ENCODE measurements at places on chromosomes 12 and 14. TPM values are rescaled to one million over a fixed set of nuclear protein-coding genes. Genes with fewer than 3 reads are reported as not detected.

Gene LRP1-AS
- not detected for total RNA-seq

GRCh38 chr14:99320105-99320572 is 48.1 kb upstream of the BCL11B start:
- no peak overlapping the region for H3K27ac ChIP-seq
- H3K27me3 ChIP-seq = no peaks in the 10 kb centered on the region
- no peak overlapping the region for H3K4me3 ChIP-seq
- no peak for DNase-seq

DNA sequence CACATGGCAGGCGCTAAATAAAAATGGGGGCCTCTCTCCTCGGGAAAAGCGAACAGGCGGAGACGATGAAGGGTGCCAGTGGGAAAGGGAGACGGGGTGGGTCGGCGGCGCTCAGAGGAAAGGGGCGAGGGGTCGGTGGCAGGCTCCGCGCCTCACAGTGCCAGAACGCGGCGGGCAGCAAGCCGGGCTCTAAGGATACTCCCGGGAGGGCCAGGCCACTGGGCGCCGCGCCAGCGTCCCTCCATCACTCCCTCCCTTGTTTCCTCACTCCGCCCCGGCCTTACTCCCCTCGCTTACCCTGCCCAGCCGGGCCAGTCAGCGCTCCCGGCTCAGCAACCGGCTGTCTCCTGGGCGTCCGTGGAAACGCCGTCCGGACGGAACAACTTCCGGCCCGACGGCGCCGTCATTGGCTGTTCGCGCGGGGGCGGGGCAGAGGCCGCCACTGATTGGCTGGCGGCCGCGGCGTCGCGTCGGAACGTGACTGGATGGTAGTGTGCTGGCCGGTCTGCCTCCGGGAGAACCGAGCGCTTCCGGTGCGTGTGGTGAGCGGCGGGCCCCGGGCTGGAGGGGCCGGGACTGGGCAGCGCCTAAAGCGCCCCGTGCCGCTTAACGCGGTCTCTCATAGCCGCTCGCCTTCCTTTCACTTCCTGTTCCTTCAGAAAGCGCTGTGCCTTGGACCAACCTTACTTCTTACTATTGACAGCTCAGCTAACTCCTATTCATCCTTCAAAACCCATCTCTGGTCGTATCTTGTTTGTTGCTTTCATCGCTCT is 53.0 kb downstream of the SLC25A47 start:
- H3K27ac ChIP-seq = peak within 1 kb of the TSS; percentile 96
- H3K27me3 ChIP-seq = no peaks in the 10 kb centered on the region
- H3K4me1 ChIP-seq = peaks cover 28% of the 10 kb centered on the region
- peak; percentile 98 for DNase-seq
- H3K4me3 ChIP-seq = peak within 1 kb of the TSS; percentile 82

GRCh38 chr14:90274019-90274418 is 17.7 kb downstream of the PSMC1 start:
- no peak overlapping the region for H3K4me3 ChIP-seq
- no peak overlapping the region for H3K27ac ChIP-seq
- H3K36me3 ChIP-seq = peaks cover 77% of the 10 kb centered on the region
- H3K4me1 ChIP-seq = no peaks in the 10 kb centered on the region
- no peak for DNase-seq

GRCh38 chr12:108850854-108851573 is 6.4 kb downstream of the SSH1 start:
- no peak overlapping the region for H3K27ac ChIP-seq
- no peaks in the 10 kb centered on the region for H3K27me3 ChIP-seq
- peaks cover 44% of the 10 kb centered on the region for H3K36me3 ChIP-seq

- DNase-seq = no peak
- no peaks in the 10 kb centered on the region for H3K4me1 ChIP-seq
- no peaks in the 10 kb centered on the region for H3K36me3 ChIP-seq
- H3K27ac ChIP-seq = no peak overlapping the region
- no peak overlapping the region for H3K4me3 ChIP-seq
These were observed 876.0 kb downstream of the RPS29 start for GRCh38 chr14:48710133-48710532.

DNA sequence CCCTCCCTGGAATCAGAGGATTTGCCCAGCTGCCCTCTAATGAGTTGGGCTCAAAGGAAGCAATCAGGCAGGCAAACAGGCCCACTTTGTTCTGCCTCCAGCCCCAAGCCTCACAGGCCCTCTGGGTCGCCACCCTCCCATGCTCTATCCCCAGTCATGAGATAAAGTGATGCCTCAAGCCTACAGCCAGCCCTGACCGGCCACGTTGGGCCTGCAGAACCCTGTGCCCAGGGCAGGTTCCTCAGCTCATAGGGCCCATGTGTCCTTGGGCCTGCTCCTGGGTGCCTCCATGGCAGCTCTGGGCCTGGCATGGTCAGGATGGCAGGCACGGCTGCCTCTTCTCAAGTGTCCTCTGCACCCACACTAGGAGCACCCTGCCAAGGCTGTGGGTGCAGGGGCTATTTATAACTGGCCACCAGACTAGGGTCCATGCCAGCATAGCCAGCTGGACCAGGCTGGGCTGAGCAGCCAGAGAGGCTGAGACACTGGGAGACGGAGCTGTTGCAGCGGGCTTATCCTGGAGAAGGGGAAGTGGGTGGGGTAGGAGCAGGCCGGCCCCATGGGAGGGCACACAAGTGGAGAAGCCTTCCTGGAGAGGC is 20.2 kb downstream of the HDAC7 start:
- H3K4me1 ChIP-seq = peaks cover 47% of the 10 kb centered on the region
- H3K27ac ChIP-seq = peak overlapping the region; percentile 57
- H3K36me3 ChIP-seq = peaks cover 65% of the 10 kb centered on the region
- H3K27me3 ChIP-seq = no peaks in the 10 kb centered on the region
- no peak for DNase-seq
- no peak overlapping the region for H3K4me3 ChIP-seq

GRCh38 chr14:61196034-61196433 is 85.1 kb downstream of the TMEM30B start:
- H3K4me3 ChIP-seq = no peak overlapping the region
- no peaks in the 10 kb centered on the region for H3K4me1 ChIP-seq
- no peak overlapping the region for H3K27ac ChIP-seq
- DNase-seq = no peak
- H3K36me3 ChIP-seq = no peaks in the 10 kb centered on the region

- no peak overlapping the region for H3K4me3 ChIP-seq
- no peak overlapping the region for H3K27ac ChIP-seq
- H3K27me3 ChIP-seq = no peaks in the 10 kb centered on the region
These were observed 108.2 kb upstream of the SLC38A2 start for GRCh38 chr12:46480724-46481123.

Gene KCNC2
- 23.2 TPM for total RNA-seq

Gene KRT80
- total RNA-seq = not detected

DNA sequence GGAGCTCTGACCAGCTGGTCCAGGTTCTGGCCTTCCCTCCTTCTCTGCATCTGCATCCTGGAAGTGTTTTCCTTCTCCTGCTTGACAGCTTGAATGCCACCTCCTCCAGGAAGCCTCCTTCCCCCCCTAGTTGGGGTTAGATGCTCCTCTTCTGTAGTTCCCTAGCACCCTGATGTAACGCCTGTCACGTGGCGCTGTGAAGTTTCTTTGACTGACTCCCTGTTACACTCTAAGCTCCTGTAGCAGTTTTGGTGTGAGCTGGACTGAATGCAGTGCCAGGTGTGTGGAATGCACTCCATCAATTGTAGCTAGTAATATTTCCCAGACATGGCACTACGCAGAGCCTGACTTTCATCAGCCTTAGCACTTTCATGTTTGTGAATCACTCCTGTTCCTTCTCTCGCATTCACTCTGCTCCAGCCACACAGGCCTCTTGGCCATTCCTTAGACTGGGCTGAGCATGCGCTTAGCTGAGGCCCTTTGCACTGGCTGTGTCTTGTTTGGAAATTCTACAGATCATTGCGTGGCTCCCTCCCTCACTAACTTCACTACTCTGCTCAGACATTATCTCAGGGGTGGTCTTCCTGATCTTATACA is 2.1 kb upstream of the FAIM2 start:
- DNase-seq = no peak
- H3K27me3 ChIP-seq = no peaks in the 10 kb centered on the region
- H3K4me3 ChIP-seq = no peak overlapping the region
- H3K27ac ChIP-seq = no peak overlapping the region

DNA sequence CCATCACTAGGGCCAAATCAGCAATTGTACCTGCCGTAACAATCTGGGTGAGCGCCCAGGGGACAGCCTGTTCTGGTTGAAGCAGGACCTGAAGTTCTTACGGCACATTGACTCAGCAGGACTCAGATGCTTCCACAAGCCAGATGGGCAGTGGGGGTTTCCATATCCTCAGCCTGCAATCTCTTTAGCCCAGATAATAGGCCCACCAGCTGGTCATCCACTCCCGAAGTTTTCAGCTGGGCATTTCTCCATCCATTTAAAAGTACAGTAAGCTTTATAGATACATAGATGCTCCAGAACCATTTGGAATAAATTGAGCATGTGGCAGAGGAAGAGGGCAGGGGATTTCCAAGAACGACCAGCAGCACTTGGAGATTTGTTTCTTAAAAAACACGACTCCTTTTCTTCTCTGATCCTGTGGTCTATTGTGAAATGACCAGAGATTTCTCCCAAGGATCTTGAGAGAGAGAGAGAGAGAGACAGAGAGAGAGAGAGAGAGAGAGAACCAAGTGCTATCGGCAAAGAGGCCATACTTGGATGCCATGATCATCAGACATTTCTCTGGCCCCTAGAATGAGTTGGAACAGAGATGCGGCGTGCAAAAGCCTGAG is 74.8 kb upstream of the PLXNC1 start:
- no peaks in the 10 kb centered on the region for H3K27me3 ChIP-seq
- no peaks in the 10 kb centered on the region for H3K36me3 ChIP-seq
- no peak for DNase-seq
- H3K4me3 ChIP-seq = no peak overlapping the region

DNA sequence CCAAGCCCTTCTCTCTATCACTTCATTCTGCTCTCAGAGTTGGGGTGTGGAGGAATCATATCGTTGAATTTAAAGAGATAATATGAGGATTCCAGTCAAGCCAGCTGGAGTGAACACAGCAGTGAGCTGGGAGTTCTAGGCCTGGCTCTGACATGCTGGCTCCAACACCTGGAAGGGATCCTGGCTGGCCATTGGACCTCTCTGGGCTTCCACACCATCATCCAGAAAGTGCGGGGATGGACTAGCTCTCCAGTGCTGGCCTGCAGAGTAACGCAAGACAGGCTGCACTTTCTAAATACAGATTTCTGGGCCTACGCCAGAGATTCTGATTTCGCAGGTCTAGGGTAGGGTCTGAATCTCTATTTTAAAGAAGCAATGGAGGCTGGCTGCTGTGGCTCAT is 34.8 kb upstream of the HDAC7 start:
- H3K4me3 ChIP-seq = no peak overlapping the region
- no peaks in the 10 kb centered on the region for H3K27me3 ChIP-seq
- peaks cover 4% of the 10 kb centered on the region for H3K4me1 ChIP-seq
- H3K36me3 ChIP-seq = no peaks in the 10 kb centered on the region
- H3K27ac ChIP-seq = no peak overlapping the region
- no peak for DNase-seq

GRCh38 chr12:54970741-54971140 is 13.8 kb downstream of the TESPA1 start:
- no peaks in the 10 kb centered on the region for H3K36me3 ChIP-seq
- no peaks in the 10 kb centered on the region for H3K4me1 ChIP-seq
- H3K27me3 ChIP-seq = no peaks in the 10 kb centered on the region
- no peak overlapping the region for H3K27ac ChIP-seq

DNA sequence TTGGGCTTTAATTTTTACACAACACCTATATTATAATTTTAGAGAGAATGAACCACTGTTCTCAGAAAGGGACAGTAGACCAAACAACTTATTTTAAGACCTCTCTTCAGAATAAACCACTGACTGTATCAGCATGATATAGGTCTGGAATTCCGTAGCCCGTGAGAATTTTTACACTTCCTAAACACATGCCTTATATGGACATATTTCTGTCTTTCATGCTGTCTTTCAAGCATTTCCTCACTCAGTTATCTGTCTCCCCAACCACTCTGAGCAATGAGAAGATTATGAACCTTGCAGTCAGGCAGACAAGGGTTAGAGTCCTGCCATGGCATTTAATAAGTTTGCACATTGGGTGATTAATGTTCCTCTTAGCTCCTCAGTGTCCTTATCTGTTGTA is 17.4 kb upstream of the NEUROD4 start:
- no peak for DNase-seq
- H3K27me3 ChIP-seq = no peaks in the 10 kb centered on the region
- no peak overlapping the region for H3K4me3 ChIP-seq
- H3K36me3 ChIP-seq = no peaks in the 10 kb centered on the region

- DNase-seq = no peak
- no peaks in the 10 kb centered on the region for H3K4me1 ChIP-seq
- no peak overlapping the region for H3K4me3 ChIP-seq
- no peak overlapping the region for H3K27ac ChIP-seq
- H3K27me3 ChIP-seq = peaks cover 4% of the 10 kb centered on the region
These were observed 25.1 kb upstream of the KRT77 start for GRCh38 chr12:52728374-52728773.

Gene TESPA1
- 0.44 TPM for total RNA-seq

Gene MYH6
- total RNA-seq = not detected

DNA sequence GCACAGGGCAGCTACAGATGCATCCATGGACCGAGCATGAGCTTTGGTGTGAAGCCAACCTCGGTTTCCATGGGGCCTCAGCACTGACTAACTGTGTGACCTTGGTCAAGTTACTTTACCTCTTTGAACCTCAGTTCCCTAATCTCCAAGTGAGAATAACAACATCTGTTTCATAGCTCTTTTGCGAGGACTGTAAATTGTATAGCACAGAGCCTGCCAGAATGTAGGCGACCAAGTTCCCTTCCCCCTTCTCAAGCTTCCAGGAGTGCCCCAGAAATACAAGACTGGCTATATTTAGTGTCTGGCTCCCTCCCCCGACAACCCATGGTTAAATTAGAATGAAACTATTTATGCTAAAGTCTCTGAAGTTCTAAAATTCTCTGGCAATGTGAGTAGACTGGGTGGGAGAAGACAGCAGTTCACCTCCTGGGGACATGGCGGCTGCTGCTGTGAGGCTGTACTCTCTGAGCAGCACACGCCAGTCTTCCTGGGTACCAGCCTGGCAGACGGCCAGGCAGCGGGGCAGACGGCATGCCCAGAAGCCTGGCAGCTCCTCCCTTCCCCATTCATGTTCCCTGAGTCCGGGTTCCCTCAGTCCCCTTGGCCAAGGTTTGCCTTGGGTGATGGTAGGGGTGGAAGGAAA is 22.0 kb upstream of the TMED10 start:
- no peak overlapping the region for H3K27ac ChIP-seq
- H3K27me3 ChIP-seq = no peaks in the 10 kb centered on the region
- peak; percentile 24 for DNase-seq
- no peaks in the 10 kb centered on the region for H3K36me3 ChIP-seq
- H3K4me1 ChIP-seq = peaks cover 13% of the 10 kb centered on the region

Gene ZC3H14
- total RNA-seq = 92.2 TPM

GRCh38 chr14:30840086-30840779 is 34.1 kb upstream of the COCH start:
- H3K27me3 ChIP-seq = no peaks in the 10 kb centered on the region
- H3K4me1 ChIP-seq = no peaks in the 10 kb centered on the region
- H3K36me3 ChIP-seq = no peaks in the 10 kb centered on the region
- no peak for DNase-seq

- no peak for DNase-seq
- H3K4me1 ChIP-seq = peaks cover 10% of the 10 kb centered on the region
- no peaks in the 10 kb centered on the region for H3K27me3 ChIP-seq
- no peak overlapping the region for H3K27ac ChIP-seq
- no peaks in the 10 kb centered on the region for H3K36me3 ChIP-seq
These were observed 58.8 kb downstream of the STON2 start for GRCh38 chr14:81341370-81341769.

Gene ASCL1
- 10.1 TPM for total RNA-seq

- no peaks in the 10 kb centered on the region for H3K27me3 ChIP-seq
- DNase-seq = no peak
- no peaks in the 10 kb centered on the region for H3K36me3 ChIP-seq
- H3K4me1 ChIP-seq = no peaks in the 10 kb centered on the region
These were observed 112.7 kb downstream of the DICER1 start for GRCh38 chr14:95044463-95045105.

All from spinal cord (tissue), 10 donors.